ENCODE measurements at places on chromosomes 4 and X.

- no peak for DNase-seq
These were observed 324.1 kb downstream of the OPHN1 start for GRCh38 chrX:68109162-68109561.

DNA sequence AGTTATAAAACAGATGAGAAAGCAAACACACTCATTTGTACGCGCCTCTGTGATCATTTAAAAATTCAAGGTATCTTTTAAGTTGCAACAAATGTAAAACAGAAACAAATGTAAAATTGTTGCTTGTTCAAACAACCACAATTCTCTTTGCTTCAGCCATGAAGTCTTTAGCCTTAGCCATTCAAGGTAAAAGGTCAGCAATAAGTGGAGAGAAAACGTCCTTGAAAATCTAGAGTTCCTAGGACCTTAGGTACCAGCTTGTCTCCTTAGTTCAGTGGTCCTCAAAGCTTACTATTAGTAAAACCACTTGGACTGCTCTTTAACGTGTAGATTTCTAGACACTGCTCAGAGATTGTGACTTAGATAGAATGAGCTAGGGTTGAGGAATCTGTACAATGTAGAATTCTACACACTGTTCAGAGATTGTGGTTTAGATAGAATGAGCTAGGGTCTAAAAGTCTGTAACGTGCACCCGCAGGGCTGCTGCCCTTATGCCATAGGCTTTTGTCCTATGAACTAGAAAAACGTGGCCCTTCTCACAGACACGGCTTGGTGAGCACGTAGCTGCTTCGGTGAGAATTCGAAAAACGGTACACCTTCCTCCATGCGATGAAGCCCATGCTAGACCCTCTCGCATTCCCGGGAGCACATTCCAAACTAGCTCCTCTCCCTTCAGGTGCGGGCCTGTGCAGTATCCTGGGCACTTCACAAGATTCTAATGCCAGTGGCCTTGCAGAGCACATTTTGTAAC, 1.7 kb downstream of the PLAC8 start:
- peak; percentile 65 for DNase-seq

DNA sequence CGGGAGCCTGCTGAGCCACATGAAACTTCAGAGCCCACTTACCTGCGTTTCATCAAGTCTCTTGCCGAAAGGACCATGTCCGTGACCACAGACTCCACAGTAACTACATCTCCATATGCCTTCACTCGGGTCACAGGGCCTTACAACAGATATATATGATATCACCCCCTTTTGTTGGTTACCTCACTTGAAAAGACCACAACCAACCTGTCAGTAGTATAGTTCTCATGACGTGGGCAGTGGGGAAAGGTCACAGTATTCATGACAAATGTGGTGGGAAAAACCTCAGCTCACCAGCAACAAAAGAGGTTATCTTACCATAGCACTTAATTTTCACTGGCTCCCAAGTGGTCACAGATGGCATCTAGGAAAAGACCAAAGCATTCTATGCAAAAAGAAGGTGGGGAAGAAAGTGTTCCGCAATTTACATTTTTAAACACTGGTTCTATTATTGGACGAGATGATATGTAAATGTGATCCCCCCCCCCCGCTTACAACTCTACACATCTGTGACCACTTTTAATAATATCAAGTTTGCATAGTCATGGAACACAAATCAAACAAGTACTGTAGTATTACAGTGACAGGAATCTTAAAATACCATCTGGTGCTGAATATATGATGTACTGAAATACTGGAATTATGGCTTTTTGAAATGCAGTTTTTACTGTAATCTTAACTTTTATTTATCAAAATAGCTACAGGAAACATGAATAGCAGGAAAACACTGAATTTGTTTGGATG, 129.9 kb downstream of the TET2 start:
- no peak for DNase-seq

GRCh38 chr4:112318239-112319142, 21.3 kb downstream of the ALPK1 start:
- peak; percentile 73 for DNase-seq

DNA sequence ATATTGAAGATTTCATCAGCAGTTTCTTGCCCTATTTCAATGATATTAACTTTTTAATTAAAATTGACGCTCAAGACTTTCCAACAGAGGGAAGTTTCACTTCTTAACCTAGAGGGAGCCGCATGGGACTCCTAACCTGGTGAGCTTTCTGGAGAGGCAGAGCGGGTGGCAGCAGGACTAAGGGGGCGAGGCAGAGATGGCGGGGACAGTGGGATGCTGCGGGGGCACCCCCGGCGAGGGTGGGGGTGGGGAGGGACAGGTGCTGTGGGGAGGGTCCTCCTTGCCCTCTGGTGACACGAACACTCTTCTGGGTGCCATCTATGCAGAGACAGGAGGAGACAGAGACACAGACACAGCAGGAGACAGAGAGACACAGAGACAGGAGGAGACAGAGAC, 104.4 kb downstream of the ADRA2C start:
- no peak for DNase-seq

All from MV-4-11 (cell line).